ENCODE measurements at places on chromosomes 4 and X.

DNA sequence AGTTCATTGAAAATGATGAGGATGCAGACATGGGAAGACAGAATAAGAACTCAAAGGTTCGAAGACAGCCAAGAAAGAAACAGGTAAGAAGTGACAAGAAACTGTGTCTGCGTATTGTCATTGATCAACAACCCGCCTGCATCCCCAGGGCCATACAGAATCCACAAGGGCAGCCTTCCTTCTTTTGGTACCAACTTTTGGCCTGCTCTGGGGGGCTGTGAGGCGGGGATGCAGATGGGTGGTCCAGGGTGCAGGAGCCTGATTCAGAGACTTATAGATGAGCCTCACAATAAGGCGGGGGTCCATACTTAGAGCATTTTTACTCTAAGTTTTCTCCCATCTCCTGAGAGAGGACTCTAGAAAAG, 9.0 kb downstream of the CC2D2A start:
- no peak for DNase-seq

- DNase-seq, result no peak
These were observed 202.3 kb downstream of the PARM1 start for GRCh38 chr4:75135068-75135825.

GRCh38 chr4:75555294-75556164, at the start of gene ODAPH:
Gene ODAPH, plus strand, starts transcription at chr4:75556066. Its CDS starts 17 bp downstream, at chr4:75556083.
- peak; percentile 24 for DNase-seq

GRCh38 chrX:1134976-1135375, 77.5 kb downstream of the CRLF2 start:
- DNase-seq, result no peak

GRCh38 chr4:54877006-54877405, 219.2 kb downstream of the KIT start:
- no peak for DNase-seq

- peak; percentile 15 for DNase-seq
These were observed at the start of gene TCEAL4 for GRCh38 chrX:103585411-103586313. Gene TCEAL4, plus strand, starts transcription at chrX:103585515. Its CDS starts 1,161 bp downstream, at chrX:103586676.

- peak; percentile 13 for DNase-seq
These were observed 2.0 kb upstream of the ATRX start for GRCh38 chrX:77788050-77788449.

GRCh38 chrX:153460826-153461225, 9.6 kb downstream of the HAUS7 start:
- DNase-seq, result peak; percentile 32

- DNase-seq, result no peak
These were observed 241.8 kb downstream of the GALNTL6 start for GRCh38 chr4:172055046-172055445.

DNA sequence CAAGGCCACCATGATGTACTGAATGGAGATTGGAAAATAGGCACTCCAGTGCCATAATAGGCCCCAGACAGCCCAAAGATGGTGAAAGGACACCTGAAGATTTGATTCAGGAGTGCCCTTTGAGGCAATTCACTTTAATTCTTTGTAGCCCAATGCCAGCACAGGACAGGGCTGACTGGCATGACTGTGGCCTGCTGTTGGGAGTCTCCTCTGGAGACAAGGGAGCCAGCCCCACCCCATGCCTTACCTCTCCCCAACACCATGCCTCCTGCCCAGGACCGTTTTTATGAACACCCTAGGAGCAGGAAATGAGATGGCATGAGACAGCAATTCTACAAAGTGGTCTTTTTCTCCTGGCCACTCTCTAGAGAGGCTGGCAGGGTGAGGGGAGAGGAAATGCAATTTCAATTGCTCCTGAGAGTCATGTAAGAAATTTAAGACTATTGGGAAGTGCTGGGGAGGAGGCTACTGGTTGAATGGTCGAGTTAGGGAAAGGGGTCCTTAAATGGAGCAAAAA, 94.2 kb upstream of the MAMLD1 start:
- DNase-seq, result no peak

GRCh38 chr4:1910643-1911042, 39.5 kb downstream of the NSD2 start:
- no peak for DNase-seq

GRCh38 chr4:20565075-20565721, 135.1 kb upstream of the PACRGL start:
- no peak for DNase-seq

DNA sequence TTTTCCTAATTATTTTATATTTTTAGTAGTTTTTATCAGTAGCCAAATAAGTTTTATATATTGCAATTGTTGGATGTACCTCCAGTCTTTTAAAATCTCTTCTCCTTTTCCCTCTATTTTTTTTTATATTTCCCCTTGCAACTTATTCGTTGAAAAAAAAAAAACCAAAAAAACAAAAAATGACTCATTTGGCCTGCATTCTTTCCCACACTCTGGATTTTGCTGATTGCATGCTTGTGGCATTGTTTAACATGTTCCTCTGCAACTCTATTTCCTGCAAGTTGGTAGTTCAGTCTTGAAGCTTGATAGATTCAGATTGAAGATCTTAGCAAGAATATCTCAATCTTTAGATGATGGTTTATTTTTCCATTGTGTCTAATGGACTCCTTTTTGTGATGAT, 260.6 kb upstream of the BOD1L1 start:
- DNase-seq, result no peak

DNA sequence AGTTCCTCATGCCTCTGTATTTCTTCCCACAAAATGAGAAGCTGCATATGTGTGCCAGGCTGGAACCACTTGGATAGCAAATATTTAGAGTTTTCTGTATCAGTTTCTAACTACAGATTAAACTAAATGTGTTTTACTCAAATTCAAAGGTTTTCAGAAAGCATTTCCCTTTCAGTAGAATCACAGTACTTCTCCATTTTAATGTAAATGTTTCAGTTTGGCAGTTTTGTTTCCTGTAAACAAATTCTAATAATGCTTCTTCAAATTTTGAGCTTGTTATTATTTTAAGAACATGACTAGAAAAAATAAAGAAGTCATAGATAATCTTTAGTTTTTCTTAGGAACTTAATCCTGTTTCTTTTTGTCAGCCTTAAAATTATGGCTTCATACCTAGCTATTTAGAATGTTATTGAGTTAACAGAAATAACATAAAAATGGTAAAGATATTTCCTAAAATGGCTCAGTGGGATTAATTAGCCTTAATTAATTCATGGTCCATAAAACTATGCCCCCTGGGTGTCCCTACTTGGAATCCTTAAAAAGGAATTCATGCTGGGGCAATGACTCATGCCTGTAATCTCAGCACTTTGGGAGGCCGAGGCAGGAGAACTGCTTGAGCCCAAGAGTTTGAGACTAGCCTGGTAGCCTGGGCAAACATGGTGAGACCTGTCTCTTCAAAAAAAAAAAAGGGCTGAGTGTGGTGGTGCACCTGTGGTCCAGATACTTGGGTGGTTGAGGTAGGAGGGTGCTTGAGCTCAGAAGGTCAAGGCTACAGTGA, 83.8 kb upstream of the GPR34 start:
- DNase-seq, result no peak

DNA sequence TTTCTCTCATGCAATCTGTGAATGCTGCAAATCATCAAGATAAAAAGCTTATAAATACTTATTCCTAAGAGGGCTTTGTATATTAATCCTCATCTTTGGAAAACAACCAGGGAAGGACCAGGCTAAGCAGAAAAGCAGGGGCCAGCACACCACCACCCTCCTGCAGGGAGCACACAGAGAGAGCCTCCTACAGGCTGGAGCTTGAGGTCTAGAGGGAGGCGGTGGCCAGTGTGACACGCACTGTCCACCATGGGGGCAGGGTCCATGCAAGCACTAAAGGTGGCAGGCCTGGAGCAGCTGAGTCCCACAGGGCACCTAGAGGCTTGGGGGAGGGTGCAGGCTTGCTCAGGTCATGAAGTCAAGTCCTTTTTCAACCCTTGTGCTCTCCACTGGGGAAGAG, 236.9 kb downstream of the TACR3 start:
- no peak for DNase-seq

DNA sequence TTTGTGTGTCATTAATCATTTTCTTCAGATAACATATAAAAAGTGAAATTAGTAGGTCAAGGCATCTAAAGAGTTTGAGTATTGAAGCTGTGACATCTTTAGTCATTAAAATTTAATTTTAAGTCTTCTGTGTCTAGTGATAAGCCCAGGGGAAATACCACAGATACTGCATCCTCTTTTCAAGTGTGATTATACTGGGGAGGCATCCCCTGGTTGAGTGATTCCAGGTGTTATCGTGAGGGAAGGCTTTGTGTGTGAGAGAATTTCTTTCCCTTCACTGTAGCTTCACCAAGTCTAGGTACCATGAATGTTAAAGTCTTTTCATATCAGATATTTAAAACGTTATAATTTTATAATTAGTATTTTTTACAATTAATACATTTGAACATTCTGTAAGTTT, 193.4 kb downstream of the FRAS1 start:
- no peak for DNase-seq

GRCh38 chr4:14267373-14268060, 640.0 kb upstream of the BOD1L1 start:
- DNase-seq, result no peak

DNA sequence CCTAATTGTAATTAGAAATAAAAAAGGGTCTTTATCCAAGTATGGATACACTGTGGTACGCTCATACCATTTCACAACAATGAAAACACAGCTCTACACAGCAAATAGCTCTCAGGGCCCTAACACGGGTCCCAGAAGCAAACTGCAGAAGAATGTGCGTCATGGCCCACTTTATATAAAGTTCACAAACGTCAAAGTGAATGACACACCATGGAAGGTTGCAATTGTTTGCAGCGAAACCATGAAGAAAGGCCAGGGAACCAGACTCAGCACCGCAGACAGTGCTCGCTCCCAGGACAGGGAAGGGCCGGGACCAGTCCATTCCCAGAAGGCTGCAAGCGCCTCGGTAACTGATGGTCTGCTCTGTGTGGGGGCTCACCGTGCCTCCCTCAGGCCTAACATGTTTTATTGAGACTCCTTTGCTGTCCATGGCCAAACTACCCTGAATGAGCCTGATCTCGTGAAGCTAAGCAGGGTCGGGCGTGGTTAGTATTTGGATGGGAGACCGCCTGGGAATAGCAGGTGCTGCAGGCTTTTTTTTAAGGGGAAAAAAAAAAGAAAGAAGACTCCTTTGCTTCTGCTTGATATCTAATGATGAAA, 47.8 kb downstream of the ACOX3 start:
- no peak for DNase-seq

- DNase-seq, result peak; percentile 14
These were observed 632 bp upstream of the PCDH7 start for GRCh38 chr4:30719454-30720020.

GRCh38 chr4:168240821-168241220, 77.7 kb downstream of the DDX60 start:
- DNase-seq, result no peak

DNA sequence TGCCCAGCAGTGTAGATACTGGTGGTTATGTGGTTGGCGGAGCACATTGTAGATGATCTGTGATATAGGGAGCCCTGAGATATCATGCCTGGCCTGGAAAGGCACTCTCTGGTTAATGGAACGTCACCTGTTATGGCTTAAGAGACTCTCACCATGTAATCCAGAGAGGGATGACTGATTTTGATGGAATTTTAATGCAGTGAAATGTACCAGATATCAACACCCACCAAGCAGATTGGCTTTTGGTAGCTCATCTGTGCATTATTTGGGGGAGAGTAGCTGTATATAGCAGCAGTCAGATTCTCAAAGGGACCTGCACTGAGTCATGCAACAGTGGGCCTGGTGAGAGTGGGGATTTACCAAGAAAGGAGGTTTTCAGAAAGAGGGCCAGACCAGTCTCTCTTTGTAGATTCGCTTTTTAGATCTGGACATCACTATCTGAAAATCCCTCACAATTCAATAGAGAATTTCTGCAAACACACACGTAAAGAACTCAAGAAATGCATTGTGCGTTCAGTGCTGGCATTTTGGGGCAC, 17.3 kb downstream of the TSC22D3 start:
- DNase-seq, result no peak

DNA sequence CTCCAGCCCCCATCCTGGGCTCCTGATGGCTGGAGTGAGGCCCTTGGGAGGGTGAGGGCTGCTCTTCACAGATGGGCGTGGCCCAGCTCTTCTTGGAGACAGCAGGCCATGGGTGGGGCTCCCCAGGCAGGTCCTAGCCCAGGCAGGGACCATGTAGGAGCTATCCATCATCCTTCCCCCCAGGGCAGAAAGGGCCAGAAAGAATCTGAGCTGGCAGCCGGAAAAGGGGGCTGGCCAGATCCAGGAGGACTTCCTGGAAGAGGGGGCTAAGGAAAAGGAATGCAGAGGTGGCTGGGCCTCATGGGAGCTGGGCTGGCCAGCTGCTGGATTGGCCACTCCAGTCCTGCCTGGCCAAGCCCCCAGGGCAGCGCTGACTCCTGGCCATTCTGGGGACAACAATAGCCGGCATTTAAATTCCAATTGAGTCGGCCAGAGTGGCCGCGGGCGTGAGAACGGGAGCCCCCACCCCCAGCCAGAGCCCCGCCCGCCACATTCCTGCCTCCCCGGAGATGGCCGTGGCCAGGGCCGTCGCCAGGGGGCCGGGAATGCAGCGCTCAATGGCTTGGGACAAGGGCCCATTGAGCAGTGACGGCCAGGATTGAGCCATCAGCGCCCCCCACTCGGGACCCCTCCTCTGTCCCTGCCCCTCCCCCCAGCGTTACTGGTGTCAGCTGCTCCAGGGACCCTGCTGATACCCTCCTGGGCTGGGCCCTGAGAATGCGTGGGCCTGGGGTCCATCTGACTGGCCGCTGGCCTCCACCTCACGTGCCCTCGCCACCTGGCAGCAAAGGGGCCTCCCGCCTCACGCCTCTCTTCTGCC, 15.1 kb upstream of the FGFR3 start:
- DNase-seq, result no peak

- DNase-seq, result peak; percentile 14
These were observed 24.3 kb downstream of the SMIM20 start for GRCh38 chr4:25938366-25938765.

DNA sequence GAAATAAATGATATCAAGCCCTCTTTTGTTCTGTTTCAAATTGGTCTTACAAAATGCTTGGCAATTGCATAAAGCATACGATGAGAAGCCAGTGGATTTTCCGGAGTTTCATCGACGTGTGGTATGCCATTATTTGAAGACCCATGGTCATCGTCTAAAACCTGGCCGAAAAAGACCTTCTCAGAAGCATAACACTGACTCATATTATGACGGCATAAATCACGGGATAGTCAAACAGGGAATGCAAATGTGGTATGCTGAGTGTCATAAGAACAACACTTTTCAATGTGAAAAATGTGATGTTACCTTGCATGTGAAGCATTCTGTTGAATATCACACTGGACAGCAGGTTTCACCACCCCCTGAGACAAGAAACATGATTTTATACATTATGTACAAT, 695.2 kb downstream of the GRXCR1 start:
- DNase-seq, result no peak

DNA sequence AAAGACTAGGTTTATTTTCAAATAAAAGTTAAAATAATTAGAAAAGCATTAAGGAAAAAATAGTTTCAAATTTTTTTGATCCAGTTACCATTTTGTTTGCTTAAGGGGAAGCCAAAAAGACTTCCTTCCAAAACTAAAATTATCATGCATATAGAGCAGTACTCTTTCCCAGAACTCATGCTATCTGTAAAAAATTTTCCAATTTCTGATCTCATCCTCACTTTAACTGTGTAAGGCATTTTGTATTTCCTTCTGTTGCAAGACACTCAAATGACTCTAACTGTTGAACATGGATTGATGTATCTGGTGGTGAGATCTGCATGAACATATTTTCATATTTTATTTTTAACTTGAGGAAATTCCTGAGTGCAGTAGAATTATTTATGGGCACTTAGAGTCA, 150.1 kb downstream of the ADAM29 start:
- no peak for DNase-seq

- DNase-seq, result no peak
These were observed 23.6 kb upstream of the HGFAC start for GRCh38 chr4:3418029-3418762.

Measured in stimulated activated naive CD8-positive, alpha-beta T cell treated with anti-CD3 and anti-CD28 coated beads, Interleukin-15, amount 100 ng/mL, for 72 hours (primary cell).